ENCODE measurements at places on chromosomes 7 and 10. TPM values are rescaled to one million over a fixed set of nuclear protein-coding genes. Genes with fewer than 3 reads are reported as not detected.

Gene CCZ1B
- total RNA-seq = 44.7 TPM

Gene COL13A1
- total RNA-seq = not detected

Gene SPDYE16
- total RNA-seq = not detected

GRCh38 chr7:85972504-85973141 lies 671.1 kb upstream of the GRM3 start:
- no peak for DNase-seq

DNA sequence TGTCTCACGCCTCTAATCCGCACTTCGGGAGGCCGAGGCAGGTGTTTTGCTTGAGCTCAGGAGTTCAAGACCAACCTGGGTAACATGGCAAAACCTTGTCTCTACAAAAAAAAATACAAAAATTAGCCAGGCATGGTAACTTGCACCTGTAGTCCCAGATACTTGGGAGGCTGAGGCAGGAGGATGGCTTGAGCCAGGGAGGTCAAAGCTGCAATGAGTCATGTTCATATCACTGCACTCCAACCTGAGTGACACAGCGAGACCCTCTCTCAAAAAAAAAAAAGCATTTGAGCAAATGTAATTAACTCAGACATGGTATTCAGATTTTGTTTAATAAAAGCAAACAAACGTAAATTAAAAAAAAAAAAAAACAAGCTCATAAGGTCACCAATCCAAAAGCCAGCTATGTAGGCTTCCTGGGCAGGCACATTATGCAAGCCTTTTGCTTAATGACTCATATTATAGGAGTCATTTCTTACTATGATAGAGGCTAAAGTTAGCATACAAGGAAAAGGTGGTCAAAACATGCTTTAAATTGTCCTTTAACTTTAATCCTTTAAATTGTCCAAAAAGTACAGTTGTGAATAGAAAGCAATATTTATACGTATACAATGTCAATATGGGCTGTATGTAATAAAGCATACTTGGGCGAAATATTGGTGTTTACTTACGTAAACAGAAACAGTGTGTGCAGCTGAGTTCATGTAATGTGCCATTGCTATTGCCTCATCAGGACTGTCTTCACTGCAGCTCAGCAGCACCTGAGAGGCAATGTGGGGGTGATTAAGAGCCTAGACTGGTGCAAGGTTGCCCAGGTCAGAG lies 13.0 kb downstream of the AKR1D1 start:
- DNase-seq = no peak
